Activated T-helper 2 cell treated with anti-CD3 and anti-CD28 coated beads, Interferon-gamma antibody, Interleukin-2, Interleukin-4, amounts not matched to agents 10 μg/mL and 5 μg/mL and 100 μg/mL, durations not matched to agents 14 hours and 24 hours and 36 hours (primary cell): ENCODE measurements at places on chromosomes 2 and 18.

- DNase-seq: no peak
Observed at GRCh38 chr2:235963853-235964577, 204.2 kb downstream of the GBX2 start.

DNA sequence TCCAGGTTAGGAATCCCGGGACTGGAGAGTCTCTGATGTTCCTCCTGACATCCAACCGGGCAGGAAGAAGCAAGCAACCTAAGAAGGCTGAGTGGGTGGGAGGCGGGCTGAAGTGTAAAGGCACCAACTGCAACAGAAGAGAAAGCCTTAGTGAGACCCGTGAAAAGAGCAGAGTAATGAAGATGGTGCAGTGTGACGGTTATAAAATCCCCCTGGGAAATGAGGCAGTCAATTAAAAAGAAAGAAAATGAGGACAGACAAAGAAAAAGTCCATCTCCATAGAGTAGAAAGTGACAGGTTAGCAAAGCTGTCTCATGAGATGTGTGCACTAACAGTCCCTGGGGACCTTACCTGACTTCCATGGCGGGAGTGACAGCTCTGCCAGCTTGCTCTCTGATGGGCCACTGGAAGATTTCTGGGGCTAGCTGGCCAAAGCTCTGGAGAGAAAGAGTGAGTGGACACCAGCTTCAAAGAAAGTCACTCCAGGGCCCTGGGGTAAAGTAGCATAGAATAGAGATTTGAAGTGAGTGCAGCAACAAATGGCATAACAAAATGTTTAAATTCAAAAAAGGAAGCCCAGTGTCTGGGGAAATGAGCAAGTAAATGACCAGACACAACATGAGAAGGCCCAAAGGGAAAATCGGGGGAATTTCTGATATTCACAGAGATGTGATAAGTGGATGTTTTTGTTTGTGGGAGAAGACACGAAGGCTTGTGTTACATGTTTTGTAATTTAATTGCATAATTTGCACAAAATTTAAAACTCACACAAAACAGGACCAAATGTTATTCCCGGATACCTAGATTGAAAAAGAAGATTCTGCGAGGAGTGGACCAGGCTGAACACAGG, 44.1 kb upstream of the IGFBP2 start:
- no peak for DNase-seq

GRCh38 chr2:56348392-56349210, 164.8 kb downstream of the CCDC85A start:
- no peak for DNase-seq

GRCh38 chr18:28984731-28985130, 807.8 kb upstream of the CDH2 start:
- DNase-seq: no peak

DNA sequence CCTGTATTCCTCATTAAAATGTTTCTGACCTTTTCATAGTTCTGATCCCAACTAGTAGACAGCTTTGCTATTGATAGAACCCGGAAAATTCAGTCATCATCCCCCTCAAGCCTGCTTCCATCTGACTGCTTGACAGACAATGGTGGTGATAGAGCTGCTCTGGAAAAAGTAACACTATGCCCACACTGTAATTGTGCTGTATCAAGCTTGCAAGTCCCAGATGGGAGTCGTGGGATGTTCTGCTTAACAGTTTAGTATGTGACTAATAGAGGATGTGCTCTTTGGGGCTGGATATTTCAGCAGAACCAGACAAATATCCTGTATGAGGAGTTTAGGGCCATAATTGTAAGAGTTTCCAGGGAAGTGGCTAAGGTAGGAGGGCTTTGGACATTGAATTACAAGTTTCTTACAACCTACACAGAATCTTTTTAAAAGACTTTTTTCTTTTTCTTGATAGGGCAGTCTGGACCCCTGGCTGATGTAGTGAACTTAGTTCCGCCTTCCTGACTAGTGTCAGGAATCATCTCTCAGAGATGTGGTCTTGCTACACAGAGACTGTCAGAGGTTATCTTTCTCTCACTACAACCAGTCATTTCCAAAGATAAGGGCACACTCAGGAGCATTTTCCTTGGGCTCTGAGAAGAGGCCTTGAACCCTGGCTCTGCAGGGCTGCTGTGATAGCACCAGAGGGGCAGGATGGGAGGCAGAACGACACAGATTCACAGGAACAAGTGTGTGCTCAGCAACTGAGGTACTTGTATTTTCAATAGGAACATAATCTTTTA, 158.0 kb upstream of the RBMS1 start:
- no peak for DNase-seq

DNA sequence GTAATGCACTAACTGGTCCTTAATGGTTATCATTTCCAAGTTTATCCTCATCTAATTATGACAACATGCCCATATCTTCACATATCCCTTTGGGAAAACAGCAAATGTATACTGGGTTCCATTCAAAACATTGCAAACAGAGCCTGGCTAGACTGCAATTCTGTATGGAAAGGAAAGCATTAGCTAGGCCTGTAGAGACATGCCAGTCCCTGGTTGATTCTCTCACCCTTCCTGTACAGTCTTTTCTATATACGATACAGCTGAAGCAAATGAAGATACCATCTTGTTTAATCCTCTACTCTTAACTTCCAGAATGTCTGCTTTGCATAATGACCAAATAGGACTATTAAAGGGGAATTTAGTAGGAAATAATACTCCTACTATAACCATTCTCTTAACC, 294.4 kb upstream of the MC4R start:
- DNase-seq: no peak

DNA sequence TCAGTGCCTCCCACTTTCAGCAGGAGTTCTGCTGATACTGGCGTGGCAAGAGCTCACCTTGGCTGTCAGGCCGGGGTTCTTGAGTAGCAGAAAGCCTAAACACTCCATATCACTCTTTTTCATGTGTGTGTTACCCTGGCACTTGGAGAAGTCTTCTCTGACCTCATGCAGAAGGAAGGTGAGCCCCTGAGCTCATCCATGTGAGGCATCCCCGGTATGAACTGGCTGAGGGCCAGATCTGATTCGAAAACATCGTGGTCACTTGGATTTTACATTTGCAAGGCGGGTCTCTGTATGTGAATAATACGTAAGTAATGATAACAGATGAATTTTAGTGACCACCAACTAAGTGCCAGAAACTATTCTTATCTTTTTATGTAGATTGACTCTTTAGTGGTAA, 93.6 kb downstream of the RAPGEF4 start:
- no peak for DNase-seq

- peak; percentile 3 for DNase-seq
Observed at GRCh38 chr2:72996117-72996502, 75.4 kb downstream of the SFXN5 start.

DNA sequence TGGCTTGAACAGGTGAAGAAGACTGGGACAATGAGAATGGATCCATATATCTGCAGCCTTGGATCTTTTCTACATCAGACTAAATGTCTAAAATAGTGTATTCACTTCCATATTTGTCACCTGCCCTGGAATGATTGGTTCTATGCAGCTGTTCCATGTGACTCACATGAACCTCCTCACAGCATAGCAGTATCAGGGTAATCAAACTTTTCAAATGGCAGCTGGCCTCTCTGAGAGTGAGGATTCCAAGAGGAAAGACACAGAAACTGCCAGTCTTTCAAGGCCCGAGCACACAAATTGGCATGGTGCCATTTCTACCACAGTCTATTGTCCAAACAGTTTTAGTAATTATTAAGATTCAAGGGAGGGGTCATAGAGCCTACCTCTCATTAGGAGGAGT, 859.3 kb downstream of the BCL11A start:
- DNase-seq: no peak
